ENCODE measurements at places on chromosomes 5 and 9.

GRCh38 chr5:95864944-95865504 is 42.5 kb upstream of the GLRX start:
- DNase-seq: no peak

- DNase-seq: no peak
These were observed 2.8 kb upstream of the GPR150 start for GRCh38 chr5:95617057-95617456.

- no peak for DNase-seq
These were observed 287.4 kb upstream of the TARS1 start for GRCh38 chr5:33153372-33153771.

- no peak for DNase-seq
These were observed 69.9 kb downstream of the C9orf57 start for GRCh38 chr9:71990466-71990865.

DNA sequence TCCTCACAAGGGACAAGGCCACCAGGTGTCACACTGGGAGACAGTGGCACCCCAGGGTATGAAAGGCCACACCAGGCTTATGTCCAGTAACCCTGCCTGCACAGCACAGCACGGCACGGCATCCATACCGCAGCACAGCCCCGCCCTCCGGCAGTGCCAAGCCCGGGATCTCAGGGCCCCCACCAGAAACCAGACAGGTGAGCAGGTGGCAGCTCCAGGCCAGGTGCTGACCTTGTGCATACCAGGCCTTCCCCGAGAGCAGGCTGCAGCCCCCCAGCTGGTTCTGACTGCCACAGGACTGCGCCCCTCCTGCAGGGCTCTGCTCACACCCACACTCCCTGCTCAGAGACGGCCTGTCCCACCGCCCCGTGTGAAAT is 56.5 kb downstream of the ADAMTS2 start:
- DNase-seq: no peak

GRCh38 chr9:17166346-17166745 is 31.5 kb downstream of the CNTLN start:
- DNase-seq: no peak

DNA sequence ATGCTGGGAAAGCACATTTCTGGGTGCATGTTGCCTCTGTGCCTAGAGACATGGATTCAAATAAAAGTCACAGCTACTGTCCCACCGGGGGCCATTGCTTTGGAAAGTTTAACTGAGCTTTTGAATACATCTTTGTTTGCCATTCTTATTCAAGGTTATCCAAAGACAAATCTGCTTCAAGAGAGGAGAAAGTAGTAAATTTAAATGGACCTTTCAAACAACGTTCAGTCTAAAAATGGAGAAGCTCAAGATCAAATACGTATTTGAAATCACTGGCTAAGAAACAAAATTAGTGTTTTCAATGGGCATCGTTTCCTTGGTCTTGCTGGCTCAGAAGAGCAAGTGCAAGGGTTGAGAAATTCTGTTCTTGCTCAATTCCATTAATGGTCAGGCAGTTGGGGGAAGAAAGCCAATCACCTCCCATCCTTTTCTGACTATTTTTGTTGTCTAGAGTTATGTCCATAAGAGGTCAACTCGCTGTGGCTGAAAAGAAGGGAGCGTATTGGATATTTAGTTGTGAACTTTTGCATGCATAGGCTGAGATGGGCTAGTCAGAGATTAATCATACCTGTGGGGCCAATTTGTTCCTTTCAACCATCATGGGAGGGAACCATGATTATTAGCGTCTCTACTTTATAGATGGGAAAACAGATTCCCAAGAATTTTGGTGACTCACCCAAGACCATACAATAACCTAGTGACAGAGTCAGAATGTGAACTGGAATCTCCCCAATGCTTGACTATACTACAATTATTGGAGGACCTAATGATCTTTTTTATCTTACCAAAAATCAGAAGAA is 276.2 kb upstream of the TNC start:
- DNase-seq: no peak

- DNase-seq: no peak
These were observed 8.0 kb downstream of the SYNPO start for GRCh38 chr5:150648294-150649107.

DNA sequence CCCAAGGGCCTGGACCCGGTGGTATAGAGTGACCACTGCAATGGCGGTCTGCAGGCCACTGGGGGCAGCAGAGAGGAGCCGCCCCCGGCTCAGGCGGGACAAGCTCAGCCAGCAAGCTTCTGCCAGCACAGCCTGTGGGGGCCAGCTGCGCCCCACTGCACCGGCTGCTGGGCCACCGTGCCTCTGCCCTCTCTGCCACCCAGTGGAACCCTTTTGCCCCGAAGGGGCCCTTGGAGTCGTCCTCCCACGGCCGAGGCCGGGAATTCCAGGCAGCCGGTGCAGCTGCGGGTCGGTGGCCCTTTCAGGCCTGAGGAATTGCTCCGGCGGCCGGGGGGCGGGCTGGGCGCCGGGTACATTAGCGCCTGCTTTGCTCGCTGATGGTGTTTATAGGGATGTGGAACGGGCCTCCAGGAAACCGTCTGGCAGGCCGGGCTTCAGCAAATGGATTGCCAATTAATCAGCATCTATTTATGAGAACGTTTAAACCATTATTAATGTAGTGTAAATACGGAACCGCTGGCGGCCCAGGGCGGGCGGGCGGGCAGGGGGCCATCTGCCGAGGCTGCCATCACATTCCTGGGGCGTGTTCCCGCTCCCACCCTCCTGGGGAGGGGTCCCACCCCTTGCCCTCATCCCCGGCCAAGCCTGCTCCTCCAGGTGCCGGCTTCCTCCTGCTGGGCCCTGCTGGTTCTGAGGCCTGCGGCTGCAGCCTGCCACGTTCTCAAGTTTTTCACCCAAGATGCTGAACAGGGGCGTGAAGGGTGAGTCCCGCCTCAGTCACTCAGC is 127.4 kb downstream of the BARX1 start:
- no peak for DNase-seq

- DNase-seq: no peak
These were observed 41.2 kb upstream of the RAPGEF1 start for GRCh38 chr9:131781069-131781468.

DNA sequence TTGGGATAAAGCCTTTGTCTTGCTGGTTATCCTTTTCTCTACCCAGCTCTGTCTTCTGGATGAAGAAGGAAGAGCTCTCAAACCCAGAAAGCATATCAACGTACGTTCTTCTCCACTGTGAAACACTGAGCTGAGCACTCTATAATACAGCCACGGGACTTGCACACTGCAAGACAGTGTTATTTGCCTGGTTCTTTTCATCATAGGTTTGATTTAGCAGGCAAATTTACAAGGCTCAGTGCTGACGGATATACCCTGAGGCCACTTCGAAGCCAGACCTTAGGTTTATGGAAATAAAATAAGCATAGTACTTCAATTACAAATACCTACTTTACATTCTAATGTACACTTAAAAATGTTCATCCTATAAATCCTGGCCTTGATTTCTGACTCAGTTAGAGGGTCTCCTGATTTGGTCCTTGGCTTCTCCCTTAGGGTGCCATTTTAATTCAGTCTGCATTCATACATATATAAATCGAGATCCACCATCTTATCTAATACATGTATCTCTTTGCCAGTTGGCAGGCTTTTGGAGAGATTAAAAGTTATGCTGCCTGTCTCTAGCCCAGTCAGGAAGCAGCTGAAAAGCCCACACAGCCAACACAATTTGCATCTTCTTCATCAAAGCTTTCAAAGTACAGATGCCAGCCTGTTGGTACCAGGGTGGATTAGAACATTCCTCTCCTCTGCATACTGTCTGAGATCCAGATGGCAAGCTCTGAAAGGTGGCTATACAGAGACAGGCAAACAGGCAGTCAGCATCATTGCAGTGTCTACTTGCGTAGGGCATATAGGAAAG is 194.4 kb downstream of the DEPDC1B start:
- no peak for DNase-seq

GRCh38 chr5:151130922-151131891 is 26.4 kb downstream of the ANXA6 start:
- DNase-seq: no peak

DNA sequence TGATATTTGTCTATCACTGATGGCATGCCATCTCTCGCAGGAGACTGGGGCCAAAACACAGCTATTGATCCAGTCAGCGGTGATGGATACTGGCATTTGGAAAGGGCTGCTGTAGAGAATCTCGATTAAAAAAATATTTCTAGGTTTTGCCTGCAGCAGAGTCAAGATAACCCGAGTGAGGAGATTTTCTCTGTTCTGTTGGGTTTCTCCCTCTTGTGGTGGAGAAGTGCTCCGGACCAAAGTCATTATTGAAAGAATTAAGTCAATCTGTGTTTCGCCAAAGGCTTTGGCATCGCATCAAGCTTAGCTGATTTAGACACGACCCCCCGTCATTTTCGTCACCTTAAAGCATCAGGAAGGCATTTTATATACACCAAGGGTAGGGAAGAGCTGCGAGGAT is 97.1 kb upstream of the IRX2 start:
- no peak for DNase-seq

DNA sequence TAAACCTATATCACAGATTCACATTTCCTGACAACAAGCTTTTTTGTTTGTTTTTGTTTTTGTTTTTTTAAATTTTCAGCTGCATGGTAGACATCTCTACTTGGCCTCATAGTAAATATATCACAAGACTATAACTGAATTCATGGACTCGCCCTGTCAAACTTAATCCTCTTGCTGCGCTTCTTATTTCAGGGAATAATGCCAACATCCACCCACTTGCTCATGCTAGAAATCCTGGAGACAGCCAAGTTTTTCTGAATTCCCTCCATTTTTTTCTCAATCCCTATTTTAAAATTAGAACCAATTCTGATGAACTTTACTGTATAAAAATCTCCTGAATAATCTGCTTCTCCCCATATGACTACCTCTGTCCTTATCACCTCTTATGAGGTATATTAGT is 283.6 kb upstream of the RPS23 start:
- no peak for DNase-seq

GRCh38 chr5:4628645-4629385 is 511.3 kb upstream of the ADAMTS16 start:
- DNase-seq: no peak

- no peak for DNase-seq
These were observed 21.2 kb downstream of the GAS1 start for GRCh38 chr9:86926145-86926544.

DNA sequence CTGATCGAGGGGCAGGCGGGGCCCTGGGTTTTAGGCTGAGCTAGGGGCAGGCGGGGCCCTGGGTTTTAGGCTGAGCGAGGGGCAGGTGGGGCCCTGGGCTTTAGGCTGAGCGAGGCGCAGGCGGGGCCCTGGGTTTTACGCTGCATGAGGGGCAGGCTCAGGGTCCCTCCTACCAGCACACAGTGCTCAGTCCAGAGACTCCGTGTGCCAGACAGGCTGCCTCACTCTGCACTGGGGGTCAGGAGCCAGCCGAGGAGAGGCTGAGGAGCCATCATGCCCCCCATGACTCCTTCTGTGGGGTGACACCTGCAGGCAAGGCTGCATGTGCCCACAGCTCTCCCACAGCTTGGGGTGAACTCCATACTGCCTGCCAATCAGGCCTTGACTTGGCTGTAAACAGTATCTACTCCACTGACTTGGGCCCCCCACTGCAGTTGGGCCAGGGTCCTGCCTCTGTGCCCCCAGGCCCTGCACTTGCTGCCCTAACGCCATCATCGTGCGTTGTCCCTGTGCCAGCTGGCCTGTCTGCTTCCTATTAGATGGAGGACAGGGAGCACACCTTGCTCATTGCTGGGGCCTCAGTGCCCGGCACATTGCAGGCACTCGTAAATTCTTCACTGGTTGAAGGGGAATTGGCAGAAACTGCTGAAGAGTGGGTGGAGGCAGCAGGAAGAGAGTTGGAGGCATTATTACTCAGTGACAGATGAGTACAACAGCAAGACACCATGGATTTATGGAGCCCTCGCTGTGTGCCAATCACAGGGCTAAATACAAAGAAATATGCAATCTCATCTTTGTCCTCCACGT is 78.6 kb downstream of the AMBP start:
- no peak for DNase-seq

GRCh38 chr9:78296893-78297671 is at the start of gene PSAT1:
Gene PSAT1 (plus strand): TSS chr9:78297125. CDS start chr9:78297211, 86 bp downstream.
- peak; percentile 80 for DNase-seq

GRCh38 chr9:26171691-26172090 is 493.4 kb upstream of the TUSC1 start:
- no peak for DNase-seq

DNA sequence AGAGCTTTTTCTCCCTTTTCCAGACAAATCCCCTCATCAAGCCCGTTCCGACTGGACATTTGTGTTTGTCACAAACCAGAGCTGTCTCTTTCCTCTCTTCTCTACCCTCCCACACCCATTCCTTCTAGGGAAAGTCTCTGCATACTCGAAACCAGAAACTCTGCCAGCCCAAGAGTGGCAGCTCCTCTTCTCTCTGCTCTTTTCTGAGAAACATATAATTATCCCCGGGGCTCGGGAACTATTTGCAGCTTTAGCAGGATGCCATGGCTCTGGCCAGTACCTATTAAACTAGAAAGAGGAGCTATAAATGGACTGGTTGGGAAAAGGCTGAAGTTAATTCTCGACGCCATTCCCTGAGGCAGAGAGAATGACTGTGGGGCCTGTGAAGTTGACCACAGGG is 82.6 kb downstream of the SH3PXD2B start:
- no peak for DNase-seq

GRCh38 chr5:16593628-16594027 is 23.2 kb downstream of the RETREG1 start:
- DNase-seq: no peak

DNA sequence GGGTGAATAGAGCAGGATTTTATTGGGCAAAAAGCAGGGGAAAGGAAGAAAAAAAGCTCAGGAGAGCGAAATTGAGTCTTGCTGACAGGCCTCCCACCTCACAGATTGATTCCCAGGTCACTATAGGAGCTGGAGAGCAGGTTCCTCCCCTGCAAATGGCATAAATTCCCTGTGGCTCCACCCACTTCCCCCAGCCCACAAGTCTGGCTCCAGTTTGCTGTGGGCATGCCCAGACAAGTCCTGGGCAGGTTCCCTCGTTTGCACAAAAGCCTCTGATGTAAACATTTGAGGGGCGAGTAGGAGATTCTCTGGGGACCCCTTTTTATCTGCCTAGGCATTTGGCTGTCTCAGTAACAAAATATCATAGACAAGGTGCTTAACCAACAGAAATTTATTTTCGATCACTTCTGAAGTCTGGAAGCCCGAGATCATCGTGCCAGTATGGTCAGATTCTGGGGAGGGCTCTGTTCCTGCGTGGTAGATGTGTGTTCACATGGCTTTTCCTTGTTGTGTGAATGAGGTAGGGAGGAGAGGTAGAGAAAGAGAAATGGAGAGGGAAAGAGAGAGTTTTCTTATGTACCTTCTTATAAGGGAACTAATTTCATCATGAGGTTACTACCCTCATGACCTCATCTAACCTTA is 614.5 kb downstream of the MAT2B start:
- no peak for DNase-seq

DNA sequence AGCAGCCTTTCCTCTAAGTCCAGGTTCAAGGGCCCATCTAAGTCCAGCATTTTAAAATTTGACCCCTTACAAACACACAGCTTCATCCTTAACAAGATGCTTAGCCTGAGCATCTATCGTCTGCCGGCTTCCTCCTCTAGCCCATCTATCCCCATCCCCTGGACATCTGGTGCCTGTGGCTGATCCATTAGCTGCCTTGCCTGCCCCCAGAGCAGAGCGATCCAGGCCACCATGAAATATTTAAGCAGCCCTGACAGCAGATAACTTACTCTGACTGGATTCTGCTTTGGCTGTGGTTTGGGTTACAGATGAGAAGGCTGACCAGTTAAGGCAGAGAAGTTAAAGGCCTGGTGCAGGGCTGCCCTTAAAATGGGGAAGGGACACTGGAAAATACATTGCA is 30.9 kb upstream of the CPEB4 start:
- DNase-seq: no peak
